ENCODE measurements at places on chromosomes 3 and 15.
A peak's percentile ranks its signal among the peaks of the same experiment; 100 is the strongest.

DNA sequence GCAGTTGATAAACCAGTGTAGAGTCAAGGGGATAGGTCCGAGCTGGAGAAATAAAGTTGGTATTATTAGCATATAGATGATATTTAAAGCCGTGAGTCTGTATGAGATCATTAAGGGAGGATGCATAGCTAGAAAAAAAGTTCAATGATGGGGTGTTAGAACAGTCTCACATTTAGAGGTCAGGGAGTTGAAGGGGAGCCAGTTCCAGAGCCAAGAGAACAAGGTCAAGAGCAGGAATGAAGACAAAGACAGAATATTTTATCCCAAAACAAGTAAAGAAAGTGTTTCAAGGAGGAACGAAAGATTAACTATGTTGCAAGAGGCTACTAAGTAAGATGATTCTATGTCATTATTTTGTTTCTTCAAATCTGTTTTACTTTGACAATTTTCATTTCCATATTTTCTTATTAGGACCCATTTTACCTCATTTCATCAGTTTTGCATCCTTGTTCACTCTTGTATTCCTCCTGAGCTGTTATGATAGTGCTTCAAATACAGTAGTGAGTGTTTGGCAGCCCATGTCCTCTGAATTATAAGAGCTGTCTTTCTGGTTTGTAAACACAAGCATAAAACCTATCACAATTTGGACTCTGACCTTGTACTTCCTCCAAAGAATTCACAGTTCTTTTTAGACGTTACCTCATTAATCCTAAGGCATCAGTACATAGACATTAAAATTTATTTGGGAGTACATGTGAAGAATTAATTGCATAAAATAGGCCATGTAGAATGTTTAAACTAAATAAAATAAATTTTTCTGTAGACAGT is 695.7 kb upstream of the NECTIN3 start:
- DNase-seq = no peak

GRCh38 chr3:24622696-24623225 is 128.1 kb upstream of the THRB start:
- DNase-seq = no peak

GRCh38 chr3:52218026-52218425 is 7.4 kb downstream of the TLR9 start:
- no peak for DNase-seq

DNA sequence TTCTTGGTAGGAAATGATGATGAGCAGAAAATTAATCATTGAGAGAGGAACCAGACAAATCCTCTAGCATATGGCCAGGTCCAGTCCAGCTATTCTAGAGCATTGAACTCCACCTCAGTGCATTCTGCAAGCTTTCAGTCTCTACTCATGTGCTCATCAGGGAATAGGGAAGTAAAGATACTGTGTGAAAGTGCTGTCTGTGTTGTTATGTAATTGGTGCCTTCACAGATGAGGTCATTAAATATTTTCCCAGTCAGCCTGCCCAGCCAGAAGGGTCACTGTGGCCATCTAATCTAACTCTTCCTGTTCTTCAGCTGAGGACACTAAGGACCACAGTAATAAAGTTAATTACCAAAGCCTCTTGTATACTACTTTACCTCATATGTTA is 28.2 kb downstream of the C3orf62 start:
- DNase-seq = peak; percentile 35

GRCh38 chr15:74042603-74043424 is 39.5 kb downstream of the GOLGA6A start:
- no peak for DNase-seq

DNA sequence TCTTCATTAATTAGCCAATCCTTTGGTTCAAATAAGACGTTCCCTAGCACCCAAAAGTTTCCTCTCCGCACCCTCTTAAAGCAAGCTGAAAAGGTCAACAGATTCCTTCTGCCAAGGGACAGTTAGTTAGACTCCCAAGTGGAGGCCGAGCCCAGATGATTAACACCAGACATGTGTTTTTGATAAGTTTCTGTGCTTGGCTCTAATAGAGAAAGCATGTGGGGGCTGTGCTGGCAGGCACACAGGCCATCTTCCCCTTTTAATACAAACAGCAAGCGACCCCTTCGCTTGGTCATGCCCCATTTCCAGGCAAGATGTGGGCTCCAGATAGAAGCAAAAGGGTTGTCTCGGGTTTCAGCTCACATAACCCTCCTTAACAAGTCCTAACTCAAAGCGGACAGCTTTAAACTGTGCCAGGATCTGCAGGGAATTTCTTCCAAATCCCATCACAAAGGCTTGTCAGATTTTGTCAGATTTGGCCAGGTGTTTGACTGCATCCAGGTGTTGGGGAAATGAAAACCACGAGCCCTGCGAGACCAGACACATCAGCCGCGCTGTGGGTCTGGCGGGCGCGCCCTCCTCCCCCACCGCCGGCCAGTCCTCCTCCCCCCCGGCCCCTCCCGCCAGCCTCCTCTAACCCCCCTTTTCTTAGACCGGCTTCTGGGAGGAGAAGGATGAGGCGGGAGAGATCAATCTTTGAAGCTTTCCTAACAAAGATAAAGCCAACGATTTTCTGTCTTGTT is 3.3 kb downstream of the HES1 start:
- peak; percentile 64 for DNase-seq

GRCh38 chr3:55491296-55491816 is 4.2 kb upstream of the WNT5A start:
- peak; percentile 97 for DNase-seq

GRCh38 chr3:14122301-14122700 is 2.4 kb downstream of the CHCHD4 start:
- DNase-seq = no peak

DNA sequence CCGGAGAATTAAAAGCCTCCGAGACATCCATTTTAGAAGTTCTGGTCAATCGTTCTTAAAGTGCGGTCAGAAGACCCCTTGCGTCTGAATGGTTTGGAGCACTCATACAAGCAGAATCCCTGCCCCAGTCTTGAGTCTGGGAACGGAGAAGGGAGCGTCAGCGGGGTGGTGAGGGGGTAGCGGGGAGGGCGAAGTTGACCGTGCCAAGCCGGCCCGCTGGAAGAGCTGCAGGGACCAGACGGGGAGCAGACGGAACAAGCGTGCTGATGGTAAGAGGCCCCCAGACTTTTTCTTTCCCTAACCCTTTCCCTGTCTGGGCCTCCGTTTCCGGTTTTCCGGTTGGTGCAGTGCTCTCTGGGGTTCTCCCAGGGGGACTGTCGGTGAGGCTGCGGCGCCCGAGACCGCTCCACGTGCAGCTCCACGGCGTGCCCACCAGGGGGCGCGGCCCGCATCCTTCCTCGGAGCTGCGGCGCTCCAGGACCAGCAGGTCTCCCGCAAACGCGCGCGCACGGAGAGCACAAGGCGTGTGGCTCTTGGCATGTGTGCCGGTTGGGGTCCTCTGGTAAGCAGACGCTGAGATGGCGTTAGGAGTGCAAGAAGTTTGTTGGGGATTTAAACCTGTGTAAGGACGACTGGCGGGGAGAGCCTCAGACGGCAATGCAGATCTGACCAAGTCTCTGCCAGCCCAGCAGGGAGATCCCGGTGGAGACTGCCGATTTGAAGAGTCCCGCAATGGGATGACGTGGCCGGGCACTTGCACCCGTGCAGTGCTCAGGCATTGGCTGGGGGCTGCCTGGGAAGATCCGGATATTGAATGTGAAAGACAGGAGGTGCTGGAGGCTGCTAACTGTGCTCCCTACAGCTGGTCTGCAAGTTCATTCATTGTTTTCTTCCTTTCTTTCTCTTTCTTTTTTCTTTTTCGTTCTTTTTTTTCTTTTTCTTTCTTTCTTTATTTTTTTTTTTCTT is 19.2 kb upstream of the CORO2B start:
- DNase-seq = no peak

DNA sequence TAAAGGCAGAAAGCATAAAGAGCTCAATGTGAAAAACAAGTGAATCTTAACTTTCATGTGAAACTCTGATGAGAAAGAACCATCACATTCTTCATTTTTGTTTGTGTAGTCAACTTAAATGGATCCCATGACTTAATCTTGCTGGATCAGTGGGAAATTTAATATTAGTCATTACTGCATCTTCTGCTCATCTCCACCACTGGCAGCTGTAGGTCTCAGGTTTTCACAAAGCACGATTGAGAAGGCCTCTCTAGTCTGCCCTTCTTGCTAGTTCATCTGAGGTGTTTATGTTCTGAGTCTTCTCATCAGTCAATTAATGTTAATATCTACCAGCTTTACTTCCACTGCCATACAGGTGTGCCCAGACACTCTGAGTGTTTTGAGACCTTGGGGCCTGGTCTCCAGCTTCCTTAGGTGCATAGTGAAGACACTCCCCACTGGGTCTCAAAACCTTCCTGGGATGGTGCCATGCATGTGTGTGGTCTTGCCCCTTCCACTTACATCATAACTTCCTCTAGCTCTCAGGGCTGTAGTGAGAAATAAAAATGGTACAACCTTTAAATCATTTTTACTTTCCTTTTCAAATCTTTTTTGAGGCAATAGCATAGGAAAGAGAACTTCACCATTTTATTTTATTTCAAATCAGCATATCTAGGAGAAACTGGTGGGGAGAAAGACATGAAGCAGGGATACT is 421.6 kb upstream of the CBLB start:
- no peak for DNase-seq

- DNase-seq = no peak
Observed at GRCh38 chr15:87846746-87847145, 409.8 kb downstream of the NTRK3 start.

- no peak for DNase-seq
Observed at GRCh38 chr15:64687172-64687571, 88.2 kb downstream of the RBPMS2 start.

- DNase-seq = no peak
Observed at GRCh38 chr15:65249641-65250040, 37.0 kb downstream of the PARP16 start.

- peak; percentile 2 for DNase-seq
Observed at GRCh38 chr3:139655909-139656595, 21.7 kb downstream of the NMNAT3 start.

DNA sequence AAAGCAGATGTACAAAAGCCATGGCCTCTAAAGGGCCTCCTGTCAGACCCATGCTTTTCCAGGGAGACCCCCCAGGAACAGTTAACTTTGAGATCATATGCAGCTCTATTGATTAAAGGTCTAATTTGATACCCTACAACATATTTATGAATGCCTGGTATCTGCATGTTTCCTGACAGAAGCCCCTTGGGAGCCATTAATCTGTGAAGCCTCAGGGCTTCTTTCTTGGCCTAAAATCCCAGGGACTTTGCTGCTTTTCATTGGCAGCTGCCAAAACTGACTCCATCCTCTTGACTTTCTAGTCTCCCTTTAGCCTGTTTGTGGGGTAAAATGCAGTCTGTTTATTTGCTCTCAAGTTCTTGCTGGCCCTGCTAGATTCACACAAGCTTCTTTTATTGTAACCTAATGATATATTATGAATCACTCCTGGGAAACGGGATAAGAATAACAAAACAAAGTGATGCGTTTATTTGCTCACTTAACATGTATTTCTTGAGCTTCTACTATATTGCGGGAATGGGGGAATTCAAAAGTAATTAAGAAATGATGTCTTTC is 257.0 kb downstream of the LSAMP start:
- no peak for DNase-seq
